ENCODE measurements at places on chromosomes 3 and 15. TPM values are rescaled to one million over a fixed set of nuclear protein-coding genes. Genes with fewer than 3 reads are reported as not detected.

GRCh38 chr3:41346698-41347270 is 147.5 kb downstream of the CTNNB1 start:
- no peak for DNase-seq

DNA sequence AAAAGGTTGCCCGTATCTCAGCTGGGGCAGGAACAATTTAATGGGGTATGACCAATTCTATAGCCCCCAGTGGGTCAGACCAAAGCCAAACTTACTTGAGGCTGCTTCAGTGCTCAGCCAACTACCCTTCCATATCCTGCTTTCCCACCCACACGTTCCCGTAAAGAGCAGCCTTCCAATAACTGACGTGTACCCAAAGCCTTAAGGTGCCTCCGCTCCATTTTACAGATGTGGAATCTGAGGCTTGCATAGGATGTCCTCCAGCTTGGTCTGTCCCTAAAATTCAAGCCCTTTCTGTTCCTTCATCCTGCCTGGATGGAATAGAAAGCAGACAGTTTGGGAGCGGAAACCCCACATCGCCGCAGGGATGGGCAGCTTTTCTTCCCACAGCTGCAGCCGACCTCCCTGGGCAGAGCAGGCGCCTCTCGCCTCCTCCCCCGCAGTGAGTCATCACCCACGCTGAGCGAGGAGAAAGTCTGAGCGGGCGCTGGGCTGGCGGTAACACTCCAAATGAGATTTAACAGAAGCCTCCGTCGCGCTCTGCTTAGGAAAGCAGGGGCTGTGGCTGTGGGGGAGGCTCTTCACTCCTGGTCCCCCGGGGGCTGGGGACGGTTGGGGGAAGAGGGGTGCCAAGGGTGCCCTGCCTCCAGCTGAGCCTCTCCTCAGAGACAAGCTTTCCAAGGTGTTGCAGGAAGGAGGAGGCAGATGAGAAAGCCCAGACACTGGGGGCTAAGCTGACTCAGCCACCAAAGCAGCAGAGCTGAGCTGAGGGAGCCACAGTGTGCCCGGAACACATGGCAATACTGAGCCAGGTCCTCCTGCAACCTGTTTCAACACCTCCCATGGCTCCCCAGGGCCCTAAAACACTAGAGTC is 57.8 kb upstream of the HRH1 start:
- no peak for DNase-seq

- DNase-seq: peak; percentile 79
Measured at GRCh38 chr3:48400824-48401433, 28.9 kb downstream of the FBXW12 start.

GRCh38 chr3:141425523-141426233 is 57.4 kb downstream of the ZBTB38 start:
- no peak for DNase-seq

GRCh38 chr3:35737934-35738706 is 98.8 kb downstream of the ARPP21 start:
- DNase-seq: no peak

GRCh38 chr3:3799173-3800079 is at the start of gene LRRN1:
TSS of gene LRRN1 (plus strand) at chr3:3799431. CDS start at chr3:3844642, 45,211 bp downstream.
- no peak for DNase-seq

- DNase-seq: peak; percentile 56
Measured at GRCh38 chr15:81294516-81294880, 29.4 kb downstream of the STARD5 start.

DNA sequence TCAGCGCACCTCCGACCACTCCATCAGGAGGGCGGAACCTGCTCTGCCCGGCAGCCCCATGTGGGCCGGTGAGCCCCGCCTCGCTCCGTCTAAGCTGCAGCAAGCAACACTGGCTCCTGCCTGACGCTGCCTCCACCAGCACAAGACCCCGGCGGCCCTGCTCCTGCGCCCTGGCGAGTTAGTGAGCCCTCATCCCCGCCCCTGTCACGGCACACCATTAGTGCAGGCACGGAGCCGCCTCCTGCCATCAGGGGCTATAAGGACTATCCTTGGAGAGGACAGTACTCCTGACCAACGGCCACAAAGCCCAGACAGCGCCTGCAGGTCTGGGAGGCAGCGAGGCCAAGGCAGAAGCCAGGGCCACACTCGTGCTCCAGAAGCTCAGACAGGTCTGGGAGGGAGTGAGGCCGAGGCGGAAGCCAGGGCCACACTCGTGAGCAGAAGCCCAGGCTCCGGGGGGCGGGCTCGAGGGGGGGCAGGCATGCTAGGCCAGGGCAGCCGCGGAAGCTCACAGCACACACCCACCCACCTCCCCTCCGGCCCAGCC is 39.4 kb downstream of the TNK2 start:
- no peak for DNase-seq

DNA sequence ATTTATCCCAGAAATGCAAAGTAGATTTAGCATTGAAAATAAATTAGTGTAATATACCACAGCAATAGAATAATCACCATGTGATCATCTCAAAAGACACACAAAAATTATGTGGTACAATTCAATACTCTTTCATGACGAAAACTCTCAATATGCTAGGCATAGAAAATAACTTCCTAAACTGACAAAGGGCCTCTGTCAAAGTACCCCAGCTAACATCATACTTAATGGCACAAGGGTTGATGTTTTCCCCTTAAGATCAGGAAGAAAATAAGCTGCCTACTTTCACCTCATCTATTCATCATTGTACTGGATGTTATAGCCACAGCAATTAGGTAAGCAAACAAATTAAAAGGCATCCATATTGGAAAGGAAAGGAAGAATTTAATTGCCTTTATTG is 22.7 kb upstream of the NIPA2 start:
- no peak for DNase-seq

DNA sequence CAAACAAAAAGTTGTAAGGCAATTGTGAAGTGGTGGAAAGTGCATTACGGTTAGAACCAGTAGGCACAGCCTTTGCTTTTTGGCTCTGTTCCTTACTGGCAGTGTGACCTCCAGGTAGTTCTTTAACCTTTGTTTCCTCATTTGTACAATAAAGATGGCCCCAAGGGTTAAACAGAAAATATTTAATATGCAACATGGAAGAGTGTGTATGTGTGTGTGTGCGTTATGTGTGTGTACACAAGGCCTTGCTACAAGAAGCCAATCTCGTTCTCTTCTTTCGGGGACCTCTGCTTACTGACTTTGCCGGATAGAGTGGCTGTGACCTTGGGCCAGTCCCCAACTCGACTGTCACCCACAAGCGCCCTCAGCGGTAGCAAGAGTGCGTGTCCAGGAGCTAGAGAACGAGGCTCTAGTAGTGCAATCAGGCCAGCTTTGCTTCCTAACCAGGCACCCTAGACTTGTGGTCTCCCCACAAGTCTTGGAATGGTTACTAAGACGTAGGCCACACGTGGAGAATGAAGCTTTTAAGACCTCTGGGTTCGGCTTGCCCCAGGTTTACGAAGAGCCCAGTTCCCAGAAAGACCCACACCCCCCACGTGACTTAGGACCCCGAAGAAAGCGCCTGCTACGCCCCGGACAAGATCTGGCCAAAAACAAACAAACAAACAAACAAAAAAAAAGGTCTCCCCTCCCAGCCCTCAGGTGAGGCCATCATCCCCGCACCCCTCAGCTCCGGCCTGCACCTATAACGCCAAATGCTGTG is 593 bp downstream of the CIAO2A start:
- peak; percentile 79 for DNase-seq

- DNase-seq: no peak
Measured at GRCh38 chr3:11481556-11481955, 162.2 kb downstream of the VGLL4 start.

- DNase-seq: peak; percentile 4
Measured at GRCh38 chr3:43389388-43390254, 103.3 kb downstream of the SNRK start.

- no peak for DNase-seq
Measured at GRCh38 chr3:161371441-161372320, at the start of gene SPTSSB. TSS of gene SPTSSB (minus strand) at chr3:161371517. CDS start at chr3:161346323, 25,194 bp downstream.

GRCh38 chr3:178525251-178525650 is 11.0 kb upstream of the KCNMB2 start:
- DNase-seq: no peak

- no peak for DNase-seq
Measured at GRCh38 chr3:39379778-39380155, 3.4 kb upstream of the SLC25A38 start.

DNA sequence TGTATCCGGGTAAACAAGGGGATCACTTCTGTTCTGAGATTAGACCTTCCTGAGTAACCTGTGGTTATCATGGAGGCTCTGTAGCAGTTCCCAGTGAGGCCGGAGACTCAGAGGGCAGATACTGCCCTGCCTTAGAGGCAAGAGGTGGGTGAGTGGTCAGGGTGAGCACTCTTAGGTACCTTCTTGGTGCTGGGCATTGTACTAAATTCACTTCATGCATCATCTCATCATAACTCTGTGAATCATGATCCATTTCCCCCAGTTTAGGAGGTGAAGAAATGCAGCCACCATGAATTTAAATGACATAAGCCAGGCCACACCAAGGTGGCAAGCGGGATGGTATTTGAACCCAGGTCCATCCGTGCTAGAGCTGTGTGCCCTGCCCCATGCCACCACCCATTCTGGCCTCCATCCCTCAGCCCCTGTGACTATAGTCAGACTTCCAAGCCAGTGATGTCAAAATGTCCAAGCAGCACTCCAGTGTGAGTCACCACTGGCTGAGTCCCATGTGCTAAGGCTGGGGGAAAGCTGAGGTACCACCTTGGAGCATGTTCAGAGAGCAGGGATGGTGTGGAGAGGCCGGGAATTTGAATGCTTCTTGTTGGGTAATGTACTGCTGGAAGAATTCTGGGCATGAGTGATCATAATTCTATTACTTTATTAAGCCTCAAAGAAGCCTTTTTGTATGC is 88.8 kb downstream of the EPHB1 start:
- DNase-seq: no peak

DNA sequence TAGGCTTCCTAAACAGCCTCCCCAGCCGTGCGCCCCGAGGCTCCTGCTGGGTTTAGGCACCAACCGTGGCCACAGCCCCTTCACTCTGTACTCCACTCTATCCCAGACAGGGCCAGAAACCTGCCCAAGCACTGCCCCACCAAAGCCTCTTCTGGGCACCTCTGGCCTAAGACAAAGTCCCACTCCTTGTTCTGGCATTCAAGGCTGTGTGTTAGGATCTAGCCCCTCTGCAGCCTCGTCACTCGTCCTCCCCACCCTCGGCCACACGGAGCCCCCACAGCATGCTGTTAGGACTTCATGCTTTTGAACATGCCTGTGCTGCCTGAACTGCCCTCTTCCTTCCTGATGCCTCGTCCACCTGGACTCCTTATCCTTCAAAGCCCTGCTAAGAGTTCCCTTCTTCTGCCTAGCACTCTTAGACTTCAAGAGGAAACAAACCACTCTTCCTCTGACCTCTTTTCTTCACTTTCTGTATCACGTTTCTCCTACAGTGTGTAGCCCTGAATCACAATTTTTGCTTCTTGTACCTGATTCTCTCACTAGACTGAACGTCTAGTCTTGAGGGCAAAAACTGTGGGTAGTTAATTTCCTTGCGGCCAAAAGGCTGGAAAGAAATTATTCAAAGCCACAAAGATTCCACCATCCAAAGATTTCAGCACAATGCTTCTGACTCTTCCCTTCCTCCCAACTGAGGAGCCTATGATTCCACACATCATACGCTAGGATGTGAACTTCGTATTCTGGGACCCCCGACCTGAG is 28.6 kb downstream of the WNT7A start:
- no peak for DNase-seq

- DNase-seq: no peak
Measured at GRCh38 chr3:39454591-39455217, 12.8 kb upstream of the MOBP start.

Gene TRIM42
- total RNA-seq: not detected

Gene OCA2
- not detected for total RNA-seq

Gene GABRG3
- total RNA-seq: not detected

Gene FAIM
- total RNA-seq: 3.1 TPM

Gene NANOGP8
- not detected for total RNA-seq

Gene CIDEC
- total RNA-seq: not detected

Gene CACNA2D2
- 0.21 TPM for total RNA-seq

Gene ISY1
- total RNA-seq: 54.9 TPM

Gene ZNF502
- not detected for total RNA-seq

Gene GOLGA6L10
- 0.49 TPM for total RNA-seq

Gene ARL8B
- 50.7 TPM for total RNA-seq

Gene TGM4
- not detected for total RNA-seq

Gene FANCI
- total RNA-seq: 211 TPM
